CD4-positive, alpha-beta memory T cell (primary cell): ENCODE measurements at places on chromosomes 5 and 9. TPM values are rescaled to one million over a fixed set of nuclear protein-coding genes. Genes with fewer than 3 reads are reported as not detected.

RPL37 gene
- 2,354 TPM for total RNA-seq

KLF4 gene
- 0.79 TPM for total RNA-seq

PCDHA9 gene
- total RNA-seq, result not detected

ENTPD2 gene
- total RNA-seq, result not detected

STPG3 gene
- not detected for total RNA-seq

DNA sequence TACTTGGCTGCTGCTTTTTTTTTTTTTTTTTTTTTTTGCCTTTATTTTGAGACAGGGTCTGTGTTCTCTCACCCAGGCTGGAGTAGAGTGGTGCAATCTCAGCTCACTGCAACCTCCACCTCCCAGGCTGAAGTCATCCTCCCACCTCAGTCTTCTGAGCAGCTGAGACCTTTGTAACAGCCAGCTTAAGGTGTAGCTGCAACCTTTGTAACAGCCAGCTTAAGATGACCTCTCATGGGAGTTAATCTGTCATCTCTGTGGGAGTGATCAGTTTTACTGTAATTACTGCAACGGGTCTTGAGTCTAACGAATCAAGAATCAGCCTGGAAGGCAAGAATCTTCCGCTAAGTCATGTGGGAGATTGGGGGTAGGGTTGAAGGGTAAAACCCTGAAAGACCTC, 31.6 kb upstream of the SNX2 start:
- H3K4me1 ChIP-seq, result no peaks in the 10 kb centered on the region

- no peak for DNase-seq
- no peak overlapping the region for H3K4me3 ChIP-seq
- H3K27ac ChIP-seq, result no peak overlapping the region
- no peaks in the 10 kb centered on the region for H3K27me3 ChIP-seq
- no peaks in the 10 kb centered on the region for H3K4me1 ChIP-seq
- H3K36me3 ChIP-seq, result no peaks in the 10 kb centered on the region
These were observed 43.1 kb downstream of the PDZD2 start for GRCh38 chr5:31682025-31682424.

DNA sequence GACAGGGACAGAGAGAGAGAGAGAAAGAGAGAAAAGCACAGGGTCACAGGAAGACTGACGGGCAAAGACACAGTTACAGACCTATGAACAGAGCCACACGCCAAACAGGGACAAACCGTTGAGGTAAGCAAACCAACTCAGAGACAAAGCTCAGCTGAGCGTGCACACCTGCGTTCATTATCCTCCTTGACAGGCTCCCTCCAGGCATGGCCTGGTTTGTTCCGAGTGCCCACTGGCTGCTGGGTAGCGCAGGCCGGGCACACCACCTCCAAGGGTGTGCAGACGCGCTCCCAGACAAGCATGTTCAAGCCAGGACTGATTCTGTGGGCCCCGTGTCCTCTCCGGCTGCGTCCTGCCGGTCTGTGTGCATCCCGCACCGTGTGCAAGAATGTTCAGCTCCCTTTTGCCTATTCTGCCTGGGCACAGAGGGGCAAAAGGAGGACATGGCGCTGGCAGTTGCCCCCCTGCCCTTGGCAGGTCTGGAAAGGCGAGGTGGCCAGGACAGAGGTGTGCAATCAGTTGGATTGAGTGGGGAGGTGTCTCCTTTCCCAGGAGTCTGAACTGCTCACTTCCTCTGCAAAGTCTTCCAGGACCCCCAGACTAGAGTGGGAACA, 467 bp upstream of the SMIM32 start:
- no peak overlapping the region for H3K27ac ChIP-seq
- H3K4me3 ChIP-seq, result no peak overlapping the region
- H3K36me3 ChIP-seq, result no peaks in the 10 kb centered on the region

DNA sequence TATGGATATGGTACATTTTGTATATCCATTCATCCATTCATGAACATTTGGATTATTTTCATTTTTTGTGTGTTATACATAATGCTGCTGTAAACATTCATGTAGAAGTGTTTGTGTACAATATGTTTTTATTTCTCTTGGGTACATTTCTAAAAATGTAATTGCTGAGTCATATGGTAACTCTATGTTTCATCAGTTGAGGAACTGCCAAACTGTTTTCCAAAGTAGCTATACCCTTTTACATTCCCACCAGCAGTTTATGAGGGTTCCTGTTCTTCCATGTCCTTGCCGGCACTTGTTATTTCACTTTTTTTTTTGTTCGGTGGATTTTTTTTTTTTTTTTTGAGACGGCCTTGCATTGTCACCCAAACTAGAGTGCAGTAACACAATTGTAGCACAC, 54.0 kb upstream of the MCCC2 start:
- no peak overlapping the region for H3K4me3 ChIP-seq
- H3K27ac ChIP-seq, result no peak overlapping the region
- H3K36me3 ChIP-seq, result peaks cover 13% of the 10 kb centered on the region
- DNase-seq, result no peak

GRCh38 chr9:92610470-92611420, 59.2 kb downstream of the IPPK start:
- DNase-seq, result no peak
- H3K4me1 ChIP-seq, result no peaks in the 10 kb centered on the region
- no peak overlapping the region for H3K27ac ChIP-seq
- peaks cover 10% of the 10 kb centered on the region for H3K36me3 ChIP-seq
- no peaks in the 10 kb centered on the region for H3K27me3 ChIP-seq
- H3K4me3 ChIP-seq, result no peak overlapping the region

- H3K27ac ChIP-seq, result no peak overlapping the region
- no peaks in the 10 kb centered on the region for H3K36me3 ChIP-seq
- H3K4me1 ChIP-seq, result no peaks in the 10 kb centered on the region
- DNase-seq, result no peak
These were observed 53.8 kb upstream of the FTMT start for GRCh38 chr5:121797681-121798518.

DNA sequence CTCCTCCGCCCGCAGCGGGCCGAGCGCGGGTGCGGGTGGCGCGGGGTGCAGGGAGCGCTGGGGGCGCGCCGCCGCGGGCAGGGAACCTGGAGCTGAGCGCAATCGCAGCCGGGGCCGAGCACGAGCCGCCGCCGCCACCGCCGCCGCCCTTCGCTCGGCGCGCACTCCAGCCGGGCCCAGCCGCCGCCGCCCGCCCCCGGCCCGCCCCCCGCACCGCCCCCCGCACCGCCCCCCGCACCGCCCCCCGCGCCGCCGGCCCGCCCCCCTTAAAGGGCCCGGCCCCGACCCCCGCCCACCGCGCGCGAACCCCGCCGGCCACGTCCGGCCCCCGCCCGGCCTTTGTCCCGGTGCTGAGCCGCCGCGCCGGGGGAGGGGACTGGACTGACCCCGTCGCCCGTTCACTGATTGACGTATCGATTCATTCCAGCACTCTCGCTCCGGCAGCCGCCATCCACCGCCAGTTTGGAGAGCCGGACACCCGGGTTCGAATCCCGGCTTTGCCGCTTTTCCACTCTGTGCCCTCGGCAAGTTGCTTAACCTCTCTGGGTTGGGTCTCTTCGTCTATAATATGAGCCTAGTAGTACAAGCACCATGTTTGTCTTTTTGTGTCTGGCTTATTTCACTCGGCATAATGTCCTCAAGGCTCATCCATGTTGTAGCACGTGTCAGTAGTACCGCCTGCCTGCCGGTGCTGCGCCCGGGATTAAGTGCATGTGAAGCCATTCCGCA, at the start of gene SH3PXD2B:
Gene SH3PXD2B, minus strand, starts transcription at position 168 of the 729 bp plus-strand sequence. CDS start 173 bp downstream, outside the sequence.
- peaks cover 5% of the 10 kb centered on the region for H3K27me3 ChIP-seq
- DNase-seq, result peak; percentile 33
- H3K4me3 ChIP-seq, result peak within 1 kb of the TSS; percentile 28

DNA sequence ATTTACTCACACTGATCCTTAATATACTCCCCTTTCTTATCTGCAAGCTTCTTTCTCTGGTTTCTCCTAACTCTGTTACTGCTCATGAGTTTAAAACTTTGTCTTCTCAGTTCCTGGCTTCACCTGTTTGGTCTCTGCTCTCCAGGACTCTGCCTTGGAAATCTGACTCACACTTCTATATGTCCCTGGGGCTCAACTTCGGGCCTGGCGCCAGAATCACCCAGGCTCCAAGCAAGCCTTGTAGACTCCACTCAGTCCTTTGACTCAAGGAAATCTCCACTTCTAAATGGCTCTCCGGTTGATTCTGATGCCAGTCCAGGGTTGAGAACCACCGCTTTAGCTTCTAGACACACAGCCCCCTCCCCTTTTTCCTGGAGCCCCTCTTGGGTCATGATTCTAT, 57.8 kb downstream of the TMC1 start:
- no peaks in the 10 kb centered on the region for H3K4me1 ChIP-seq
- no peak for DNase-seq
- no peaks in the 10 kb centered on the region for H3K27me3 ChIP-seq

GRCh38 chr9:136753371-136754058, 4.5 kb downstream of the LCN8 start:
- no peaks in the 10 kb centered on the region for H3K36me3 ChIP-seq
- DNase-seq, result peak; percentile 20
- H3K27me3 ChIP-seq, result no peaks in the 10 kb centered on the region

GRCh38 chr5:81086881-81087281, 126.7 kb downstream of the RASGRF2 start:
- DNase-seq, result no peak
- no peak overlapping the region for H3K27ac ChIP-seq
- no peaks in the 10 kb centered on the region for H3K27me3 ChIP-seq

DNA sequence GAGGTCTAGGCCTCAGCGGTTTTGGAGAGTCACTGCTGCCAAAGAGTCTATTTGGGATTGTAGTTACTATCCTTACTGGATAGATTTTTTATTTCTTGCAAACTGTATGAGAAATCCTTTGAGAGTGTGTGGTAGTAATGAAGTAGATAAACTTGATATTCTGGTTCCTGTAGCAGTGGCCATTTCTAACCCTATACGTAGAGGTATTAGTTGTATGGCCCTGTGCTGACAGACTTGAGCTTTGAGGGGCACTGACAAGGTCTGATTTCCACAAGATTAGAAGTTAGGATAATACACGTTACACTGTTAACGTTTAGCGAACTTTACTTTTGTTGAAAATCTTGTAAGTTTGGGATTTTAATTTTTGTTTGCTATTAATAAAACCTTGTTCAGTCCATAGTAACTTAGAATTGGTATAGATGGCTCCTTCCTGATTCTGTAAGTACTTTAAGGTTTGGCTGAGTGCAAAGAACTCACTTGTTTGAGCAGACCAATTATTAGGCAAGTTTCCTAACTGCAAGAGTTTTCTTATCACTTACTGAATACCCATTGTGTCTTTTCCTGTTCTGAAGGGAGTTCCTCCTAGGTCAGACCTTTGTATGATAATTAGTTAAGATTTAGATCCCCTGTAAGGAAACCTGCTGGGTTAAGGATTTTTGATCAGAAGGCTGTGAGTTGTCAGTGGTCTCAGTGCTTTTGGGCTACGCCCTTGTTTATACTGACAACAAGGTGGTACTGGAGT, 31.4 kb downstream of the GCNT1 start:
- H3K4me1 ChIP-seq, result peaks cover 10% of the 10 kb centered on the region
- H3K27ac ChIP-seq, result no peak overlapping the region
- no peaks in the 10 kb centered on the region for H3K36me3 ChIP-seq
- no peak overlapping the region for H3K4me3 ChIP-seq
- DNase-seq, result no peak

DNA sequence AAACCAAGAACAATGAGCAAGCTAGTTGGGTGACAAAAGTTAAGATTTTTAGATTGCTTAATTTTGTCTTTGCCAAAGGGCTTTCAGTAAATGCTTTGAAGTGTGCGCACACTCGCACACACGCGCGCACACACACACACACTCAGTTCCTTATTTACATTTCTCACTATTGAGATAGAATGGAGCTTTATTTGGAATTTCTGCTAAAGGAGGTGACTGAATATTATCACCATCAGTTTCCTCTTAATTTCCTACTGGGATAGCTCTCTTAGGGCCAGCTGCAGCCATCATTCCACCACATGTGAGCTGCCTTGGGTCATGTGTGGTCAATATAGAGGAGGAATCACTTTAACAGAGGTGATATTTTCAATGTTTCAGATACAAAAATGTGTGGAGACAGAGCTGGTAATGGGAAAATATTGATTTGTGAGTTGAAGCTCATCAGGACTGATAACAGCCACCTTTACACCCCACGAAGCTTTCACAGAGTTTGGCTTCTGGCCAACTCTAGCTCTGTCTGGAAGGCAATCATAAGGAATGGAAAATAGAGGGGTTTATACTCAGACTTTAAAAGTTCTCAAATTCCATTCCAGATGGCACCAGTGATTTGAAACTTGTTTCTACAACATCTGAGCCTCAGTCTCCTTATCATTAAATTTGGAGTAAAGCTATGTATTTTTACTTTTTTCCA, 99.9 kb downstream of the MACIR start:
- H3K27me3 ChIP-seq, result no peaks in the 10 kb centered on the region
- H3K4me1 ChIP-seq, result no peaks in the 10 kb centered on the region
- no peaks in the 10 kb centered on the region for H3K36me3 ChIP-seq
- no peak for DNase-seq
- H3K27ac ChIP-seq, result no peak overlapping the region

DNA sequence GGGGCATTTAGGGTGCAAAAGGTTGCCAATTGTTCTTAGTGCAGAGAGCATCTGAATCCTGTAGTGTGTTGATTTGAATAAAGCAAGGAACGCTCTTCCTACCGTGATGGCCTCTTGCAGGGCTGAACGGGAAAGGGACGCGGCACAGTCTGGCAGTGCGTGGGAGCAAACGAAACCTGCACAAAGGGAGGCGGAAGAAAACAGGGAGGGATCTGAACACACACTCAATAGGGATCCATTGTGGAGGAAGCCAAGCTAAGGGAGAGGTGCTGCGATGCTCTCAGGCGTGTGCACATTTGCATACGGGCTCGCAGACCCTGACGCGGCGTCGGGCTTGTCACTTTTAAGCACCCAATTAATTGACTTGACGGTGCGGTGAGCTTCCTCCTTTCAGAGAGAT, 414.0 kb upstream of the IRX1 start:
- no peaks in the 10 kb centered on the region for H3K36me3 ChIP-seq
- DNase-seq, result no peak
- no peaks in the 10 kb centered on the region for H3K4me1 ChIP-seq
- no peak overlapping the region for H3K27ac ChIP-seq

DNA sequence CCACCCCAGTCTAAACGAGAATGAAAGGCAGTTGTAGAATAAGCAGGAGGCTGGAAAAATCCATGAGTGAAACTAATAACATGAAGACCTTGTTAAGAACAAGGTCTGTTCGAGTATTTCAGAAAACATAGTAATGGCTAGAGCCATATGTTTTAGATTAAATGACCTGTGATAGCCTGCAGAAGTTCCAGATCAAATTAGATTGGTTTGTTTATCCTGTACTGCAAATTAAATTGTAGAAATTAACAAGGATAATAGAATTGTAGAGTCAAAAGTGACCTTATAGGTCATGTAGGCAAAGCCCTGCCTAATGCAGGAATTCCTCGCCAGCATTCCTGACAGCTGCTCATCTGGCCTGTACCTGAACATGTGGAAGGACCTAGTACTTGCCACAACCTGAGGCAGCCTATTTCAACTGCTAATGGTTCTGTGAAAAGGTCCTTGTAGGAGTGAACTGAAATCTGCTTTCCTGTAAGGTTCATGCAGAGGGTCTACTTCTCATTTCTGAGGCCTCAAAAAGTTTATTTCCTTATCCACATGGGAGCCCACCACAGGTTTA, 17.2 kb downstream of the LIX1 start:
- no peaks in the 10 kb centered on the region for H3K36me3 ChIP-seq
- DNase-seq, result no peak
- no peak overlapping the region for H3K27ac ChIP-seq
- H3K27me3 ChIP-seq, result no peaks in the 10 kb centered on the region
